Fibroblast of skin of left quadriceps (primary cell): ENCODE measurements at places on chromosomes 1 and 21.

GRCh38 chr1:65703853-65704252 is 88.8 kb upstream of the PDE4B start:
- DNase-seq = no peak

DNA sequence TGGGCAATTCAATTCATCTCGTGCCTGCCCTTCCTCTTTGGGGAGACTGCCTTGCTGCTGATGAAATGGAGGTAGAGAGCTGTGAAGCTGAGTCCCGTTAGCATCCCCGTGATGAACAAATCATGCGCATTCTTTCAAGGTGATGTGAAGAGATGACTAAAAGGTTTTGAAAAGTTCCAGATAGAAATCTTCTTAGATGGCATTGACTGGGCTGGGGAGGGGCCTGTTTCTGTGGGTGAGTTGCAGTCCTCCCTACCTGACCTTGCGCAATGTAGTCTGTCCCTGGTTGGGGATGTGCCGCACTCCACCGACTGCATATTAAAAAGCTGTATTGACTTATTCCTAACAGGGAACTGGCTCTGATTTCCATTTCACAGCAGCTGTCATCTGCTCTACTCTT is 49.6 kb downstream of the ST6GALNAC3 start:
- DNase-seq = no peak

GRCh38 chr1:11309385-11309784 is 36.4 kb downstream of the UBIAD1 start:
- DNase-seq = no peak

DNA sequence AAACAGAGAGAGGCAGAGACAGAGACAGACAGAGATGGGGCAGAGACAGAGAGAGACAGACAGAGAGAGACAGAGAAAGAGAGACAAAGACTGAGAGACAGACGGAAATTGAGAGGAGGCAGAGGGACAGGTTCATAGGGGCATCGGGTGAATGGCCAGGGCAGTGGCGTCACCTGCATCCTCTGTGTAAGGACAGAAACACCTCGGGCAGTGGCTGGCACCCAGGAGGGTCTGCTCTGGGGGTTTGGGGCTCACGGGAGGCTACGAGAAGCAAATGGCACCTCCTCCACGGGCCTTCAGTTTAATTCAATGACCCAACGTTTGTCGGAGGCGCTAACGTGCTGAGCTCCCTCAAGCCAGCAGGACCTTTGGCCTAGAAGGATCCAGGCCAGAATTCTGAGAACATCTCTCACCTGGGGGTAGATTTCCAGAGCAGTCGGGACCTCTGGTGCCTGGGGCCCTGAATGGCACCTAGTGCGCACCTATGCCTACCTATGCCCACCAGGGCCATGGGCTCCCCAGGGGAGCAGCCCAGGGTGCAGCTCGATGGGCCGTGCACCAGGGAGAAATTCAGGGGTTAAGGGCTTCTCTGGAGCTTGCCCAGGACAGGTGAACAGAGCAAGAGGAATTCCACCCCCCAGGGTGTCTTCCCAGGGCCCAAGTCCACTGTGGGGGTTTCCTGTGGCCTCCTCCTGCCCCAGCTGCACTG is 20.6 kb upstream of the PTTG1IP start:
- no peak for DNase-seq

GRCh38 chr1:69076631-69077030 is 491.1 kb upstream of the LRRC7 start:
- no peak for DNase-seq

GRCh38 chr1:35178874-35179380 is 14.0 kb downstream of the SFPQ start:
- DNase-seq = no peak

GRCh38 chr1:61056573-61057439 is 25.6 kb upstream of the NFIA start:
- no peak for DNase-seq

- no peak for DNase-seq
Observed at GRCh38 chr1:241156231-241156965, 200.6 kb downstream of the RGS7 start.

DNA sequence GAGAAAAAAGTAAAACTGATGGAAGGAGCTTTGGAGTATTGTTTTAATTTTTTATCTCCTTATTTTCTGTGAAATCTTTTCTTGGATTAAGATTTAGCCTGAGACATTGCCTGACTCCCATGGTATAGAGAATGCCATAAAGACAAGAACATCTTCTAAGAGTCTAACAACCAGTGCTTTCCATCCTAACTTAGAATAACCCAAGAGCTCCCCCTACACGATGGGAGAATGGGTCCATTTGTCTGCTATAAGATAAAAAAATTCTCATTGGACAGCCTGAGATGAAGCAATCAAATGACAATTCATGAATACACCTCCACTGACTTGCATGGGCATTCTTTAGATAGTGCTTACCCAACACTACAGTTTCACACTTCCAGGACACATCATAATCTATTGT is 478.1 kb downstream of the TTLL7 start:
- no peak for DNase-seq

DNA sequence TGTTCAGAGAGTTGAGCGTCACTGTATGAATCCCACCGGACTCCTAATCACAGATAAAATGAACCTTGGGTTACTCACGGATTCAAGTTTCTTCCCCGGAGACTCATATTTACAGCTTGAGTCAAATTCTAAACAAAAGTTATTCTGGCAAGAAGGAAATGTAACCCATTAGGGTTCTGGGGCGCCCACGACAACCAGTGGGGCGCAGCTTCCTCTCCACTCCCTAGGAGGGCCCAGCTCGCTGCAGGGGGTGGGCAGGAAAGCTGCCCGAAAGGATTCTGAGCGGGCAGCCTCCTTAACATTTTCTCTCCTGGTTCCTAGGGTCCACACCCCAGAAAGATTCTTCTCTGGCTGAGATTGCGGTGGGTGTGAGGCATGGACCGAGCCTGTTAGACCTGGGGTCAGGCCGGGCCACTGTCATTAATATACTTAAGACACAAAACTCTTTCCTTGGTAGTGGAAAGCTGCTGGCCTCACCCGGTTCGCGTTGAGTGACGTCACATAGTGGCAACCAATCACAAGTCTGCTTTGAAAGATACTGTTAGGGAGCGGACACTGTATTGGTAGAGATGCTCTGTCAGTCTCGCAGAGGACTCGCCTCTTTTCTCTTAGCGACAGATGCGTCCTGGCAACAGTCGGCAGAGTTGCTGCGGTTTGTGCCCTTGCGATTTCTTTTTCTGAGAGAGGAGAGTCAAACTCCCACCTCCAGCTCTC is 13.6 kb upstream of the MCOLN3 start:
- peak; percentile 97 for DNase-seq

GRCh38 chr21:38148046-38148445 is 108.7 kb upstream of the KCNJ15 start:
- DNase-seq = no peak

- no peak for DNase-seq
Observed at GRCh38 chr1:177122461-177123251, 41.9 kb downstream of the ASTN1 start.

DNA sequence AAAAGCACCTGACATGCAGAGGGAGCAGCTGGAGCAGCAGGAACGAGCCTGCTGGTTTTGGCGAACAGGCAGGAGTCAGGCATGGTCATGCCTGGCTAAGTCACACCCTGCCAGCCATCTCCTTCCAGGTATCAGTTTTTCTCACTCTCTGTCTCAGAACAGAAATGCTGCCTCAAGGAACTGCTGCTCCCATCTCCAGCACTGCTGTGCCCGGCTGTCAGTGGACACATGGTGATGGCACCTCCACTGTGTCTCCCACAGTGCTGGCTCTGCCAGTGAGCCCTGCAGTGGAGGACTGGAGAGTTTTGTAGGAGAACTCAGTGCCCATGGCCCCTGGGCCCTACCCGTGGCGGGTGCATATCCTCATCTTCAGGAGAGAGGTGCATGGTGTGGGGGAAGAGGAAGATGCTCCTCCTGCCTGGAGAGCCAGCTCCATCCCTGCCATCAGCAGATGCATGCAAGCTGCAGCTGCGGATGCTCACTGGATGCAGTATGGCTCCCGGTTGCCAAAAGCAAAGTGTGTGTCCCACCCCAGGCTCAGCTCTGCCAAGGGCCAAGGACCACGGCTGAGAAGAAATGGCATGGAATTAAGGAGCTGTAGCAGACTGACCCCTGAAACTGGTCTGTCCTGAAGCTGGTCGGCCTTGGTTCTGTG is 114.7 kb downstream of the GRIK3 start:
- DNase-seq = no peak

- no peak for DNase-seq
Observed at GRCh38 chr21:41321211-41321907, 4.8 kb downstream of the FAM3B start.

DNA sequence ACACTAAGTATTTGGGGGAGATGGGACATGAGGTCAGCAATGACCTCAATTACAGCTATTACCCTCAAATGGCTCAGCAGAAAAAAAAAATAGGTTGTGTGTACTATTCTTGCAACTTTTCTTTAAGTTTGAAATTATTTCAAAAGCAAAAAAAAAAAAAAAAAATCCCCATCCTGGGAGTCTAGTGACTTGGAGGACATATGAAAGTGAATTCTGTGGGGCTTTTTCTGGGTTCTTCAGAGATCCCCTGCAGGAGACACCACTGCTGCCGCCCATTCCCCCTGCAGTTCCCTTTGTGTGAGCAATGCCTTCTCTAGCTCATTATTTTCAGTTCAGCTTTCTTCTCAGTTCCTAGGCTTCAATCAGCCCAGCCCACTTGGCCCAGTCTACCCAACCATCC is 16.7 kb downstream of the HSD11B1 start:
- DNase-seq = no peak

DNA sequence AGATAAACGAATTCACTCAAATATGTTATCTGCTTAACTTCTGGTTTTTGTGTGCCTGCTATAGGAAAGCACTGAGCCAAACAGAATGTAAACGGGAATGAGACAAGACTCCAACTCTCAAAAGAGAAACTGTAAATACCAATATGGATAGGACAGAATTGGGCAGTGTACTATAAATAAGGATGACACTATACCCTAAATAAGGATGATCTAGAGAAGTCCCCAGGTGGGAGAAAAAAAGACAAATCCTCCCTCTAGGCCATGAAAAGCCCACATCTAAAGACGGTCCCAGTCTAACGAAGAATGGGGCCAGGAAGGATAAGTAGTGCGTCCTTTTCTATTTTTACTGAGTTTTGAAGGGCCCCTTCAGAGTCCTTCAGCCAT is 1.5 kb upstream of the GABPB2 start:
- DNase-seq = no peak
